Suprapubic skin (tissue), 4 donors: ENCODE measurements at places on chromosomes 12 and 14.

DNA sequence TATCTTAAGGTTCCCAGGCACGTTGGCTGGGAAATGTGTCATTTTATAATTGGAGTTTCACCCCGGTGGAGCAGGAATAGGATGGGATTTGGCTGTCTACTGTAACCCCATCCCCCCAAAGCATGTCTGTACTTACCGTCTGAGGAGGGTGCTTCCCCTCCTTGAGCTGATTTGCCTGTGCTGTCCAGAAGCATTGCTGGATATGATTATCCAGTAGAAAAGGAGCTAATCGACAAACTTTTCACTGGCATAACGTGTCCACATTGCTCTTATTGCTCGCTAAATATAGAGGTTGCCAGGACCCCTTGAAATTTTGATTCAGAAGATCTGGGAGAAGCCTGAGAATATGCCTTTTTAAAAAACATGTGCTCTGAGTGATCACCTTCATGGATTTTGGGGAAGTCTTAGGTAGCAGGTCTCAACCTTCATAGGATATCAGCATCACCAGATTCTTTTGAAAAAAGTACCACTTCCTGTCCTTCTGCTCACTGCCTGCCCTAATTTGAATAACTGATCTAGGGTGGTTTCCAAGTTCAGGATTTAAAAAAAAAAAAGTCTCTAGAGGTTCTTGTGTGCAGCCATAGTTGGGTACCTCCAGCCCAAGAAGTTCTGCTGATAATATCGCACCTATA lies 80.4 kb upstream of the KCNA1 start:
- H3K27me3 ChIP-seq: peaks cover 31% of the 10 kb centered on the region
- H3K36me3 ChIP-seq: no peaks in the 10 kb centered on the region
- no peak overlapping the region for H3K27ac ChIP-seq

GRCh38 chr12:47967461-47968321 lies 4.3 kb downstream of the TMEM106C start:
- no peak overlapping the region for H3K27ac ChIP-seq
- no peaks in the 10 kb centered on the region for H3K27me3 ChIP-seq
- no peak for DNase-seq
- no peak overlapping the region for H3K4me3 ChIP-seq
- peaks cover 8% of the 10 kb centered on the region for H3K36me3 ChIP-seq

- no peak overlapping the region for H3K27ac ChIP-seq
- H3K27me3 ChIP-seq: no peaks in the 10 kb centered on the region
- DNase-seq: no peak
- no peak overlapping the region for H3K4me3 ChIP-seq
Observed at GRCh38 chr14:61244009-61244408, 37.1 kb downstream of the TMEM30B start.

- no peaks in the 10 kb centered on the region for H3K36me3 ChIP-seq
- H3K27me3 ChIP-seq: no peaks in the 10 kb centered on the region
- H3K27ac ChIP-seq: no peak overlapping the region
- no peaks in the 10 kb centered on the region for H3K4me1 ChIP-seq
Observed at GRCh38 chr12:7951671-7952070, 15.7 kb upstream of the SLC2A3 start.

DNA sequence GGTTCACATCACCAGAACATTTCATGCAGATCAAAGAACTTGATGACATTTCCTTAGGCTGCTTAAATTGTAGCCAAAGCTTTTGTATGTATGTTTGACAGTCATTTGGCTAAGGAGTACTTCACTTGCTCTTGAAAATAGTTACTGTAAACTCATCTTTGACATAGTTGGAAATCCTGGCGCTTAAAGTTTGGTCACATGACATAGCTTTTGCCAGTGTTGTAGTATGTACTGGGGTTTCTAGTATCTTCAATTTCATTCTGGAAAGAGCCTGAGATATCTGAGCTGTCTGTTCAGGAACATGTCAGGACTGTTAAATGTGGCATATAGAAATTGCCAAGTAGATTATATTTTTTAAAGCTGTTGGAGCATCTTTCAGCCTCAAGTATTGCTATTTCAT lies 55.7 kb downstream of the WDR20 start:
- no peaks in the 10 kb centered on the region for H3K27me3 ChIP-seq
- H3K4me3 ChIP-seq: no peak overlapping the region

DNA sequence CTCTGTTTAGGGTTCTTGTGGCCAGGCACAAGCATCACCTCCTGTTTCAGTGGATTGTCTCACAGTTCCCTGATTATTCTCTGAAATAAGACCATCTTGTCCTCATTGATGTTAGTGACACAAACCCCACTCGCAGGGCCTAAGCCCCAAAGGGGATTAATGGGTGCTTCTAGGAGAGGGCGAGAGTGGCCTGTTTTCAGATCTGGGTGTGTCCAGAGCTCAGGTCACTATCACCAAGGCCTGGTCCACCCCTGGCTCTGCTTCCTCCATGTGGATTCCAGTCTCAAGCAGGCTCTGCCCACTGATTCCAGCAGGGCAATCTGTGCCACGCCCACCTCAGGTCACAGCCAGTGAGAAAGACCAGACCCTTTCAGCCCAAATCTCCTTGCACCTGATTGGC lies 361.9 kb downstream of the ADGRD1 start:
- no peaks in the 10 kb centered on the region for H3K36me3 ChIP-seq
- H3K27ac ChIP-seq: no peak overlapping the region
- H3K27me3 ChIP-seq: peaks cover 18% of the 10 kb centered on the region
- no peak overlapping the region for H3K4me3 ChIP-seq

- no peaks in the 10 kb centered on the region for H3K27me3 ChIP-seq
- H3K4me3 ChIP-seq: no peak overlapping the region
- H3K36me3 ChIP-seq: peaks cover 8% of the 10 kb centered on the region
- DNase-seq: no peak
- H3K4me1 ChIP-seq: peaks cover 6% of the 10 kb centered on the region
- H3K27ac ChIP-seq: no peak overlapping the region
Observed at GRCh38 chr12:105018776-105019175, 32.7 kb downstream of the NOPCHAP1 start.

DNA sequence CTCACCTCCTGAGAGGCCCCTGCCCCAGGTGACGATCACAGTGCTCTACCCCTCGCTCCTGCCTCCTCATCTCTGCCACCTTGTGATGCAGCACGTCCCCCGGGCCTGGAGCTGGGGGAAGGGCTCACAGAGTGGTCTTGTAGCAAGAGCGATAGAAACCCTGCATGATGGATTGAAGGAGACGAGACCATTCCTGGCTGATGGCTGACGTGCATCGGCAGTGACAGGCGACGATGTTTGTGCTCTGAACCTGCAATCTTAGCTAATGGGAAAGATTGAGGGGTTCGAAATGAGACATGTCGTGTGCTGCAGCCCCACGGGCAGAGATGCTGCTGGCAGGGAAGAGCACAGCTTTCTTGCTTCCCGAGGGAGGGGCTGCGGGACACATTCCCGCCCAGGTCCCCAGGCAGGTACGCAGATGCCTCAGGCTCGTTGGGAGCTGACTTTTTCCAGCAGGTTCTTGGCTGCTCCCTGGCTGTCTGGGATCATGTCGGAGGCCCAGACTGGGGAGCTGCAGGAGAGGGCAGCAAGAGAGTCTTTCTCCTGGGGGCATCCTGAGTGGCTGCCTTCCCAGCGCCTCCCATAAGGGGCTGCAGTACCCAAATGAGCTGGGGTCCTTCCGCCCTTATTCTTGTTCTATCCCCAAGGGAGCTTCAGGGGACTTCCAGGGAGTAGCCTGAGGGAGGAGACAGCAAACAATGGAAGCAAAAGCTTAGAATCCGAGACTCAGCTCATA lies 38.7 kb upstream of the GPATCH2L start:
- no peak for DNase-seq
- H3K27me3 ChIP-seq: peaks cover 15% of the 10 kb centered on the region
- H3K36me3 ChIP-seq: no peaks in the 10 kb centered on the region
- H3K4me3 ChIP-seq: no peak overlapping the region
- no peak overlapping the region for H3K27ac ChIP-seq

GRCh38 chr12:5059358-5059757 lies 15.7 kb downstream of the KCNA5 start:
- H3K27me3 ChIP-seq: peaks cover 7% of the 10 kb centered on the region
- H3K4me3 ChIP-seq: no peak overlapping the region
- no peaks in the 10 kb centered on the region for H3K36me3 ChIP-seq
- H3K27ac ChIP-seq: no peak overlapping the region
- DNase-seq: no peak

DNA sequence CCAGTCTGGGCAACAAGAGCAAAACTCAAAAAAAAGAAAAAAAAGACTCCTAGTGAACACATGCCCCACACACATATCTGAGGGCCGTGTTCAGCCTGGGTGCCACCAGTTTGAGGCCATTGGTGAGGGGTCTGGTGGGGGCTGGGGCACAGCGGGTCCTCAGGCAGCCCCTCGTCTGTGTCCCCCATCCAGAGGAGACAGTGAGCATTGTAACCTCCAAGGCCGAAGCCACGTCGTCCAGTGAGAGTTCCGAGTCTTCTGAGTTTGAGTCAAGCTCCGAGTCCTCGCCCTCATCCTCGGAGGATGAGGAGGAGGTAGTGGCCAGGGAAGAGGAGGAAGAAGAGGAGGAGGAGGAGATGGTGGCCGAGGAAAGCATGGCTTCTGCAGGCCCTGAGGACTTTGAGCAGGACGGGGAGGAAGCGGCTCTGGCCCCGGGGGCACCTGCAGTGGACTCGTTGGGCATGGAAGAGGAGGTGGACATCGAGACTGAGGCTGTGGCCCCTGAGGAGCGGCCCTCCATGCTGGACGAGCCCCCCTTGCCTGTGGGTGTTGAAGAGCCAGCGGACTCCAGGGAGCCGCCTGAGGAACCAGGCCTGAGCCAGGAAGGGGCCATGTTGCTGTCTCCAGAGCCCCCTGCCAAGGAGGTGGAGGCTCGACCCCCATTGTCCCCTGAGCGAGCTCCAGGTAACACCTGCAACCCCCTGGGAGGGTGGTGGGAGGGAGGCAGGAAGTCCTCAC lies 15.6 kb downstream of the SETD1B start:
- no peak for DNase-seq
- H3K4me3 ChIP-seq: no peak overlapping the region
- no peak overlapping the region for H3K27ac ChIP-seq
- H3K4me1 ChIP-seq: no peaks in the 10 kb centered on the region

DNA sequence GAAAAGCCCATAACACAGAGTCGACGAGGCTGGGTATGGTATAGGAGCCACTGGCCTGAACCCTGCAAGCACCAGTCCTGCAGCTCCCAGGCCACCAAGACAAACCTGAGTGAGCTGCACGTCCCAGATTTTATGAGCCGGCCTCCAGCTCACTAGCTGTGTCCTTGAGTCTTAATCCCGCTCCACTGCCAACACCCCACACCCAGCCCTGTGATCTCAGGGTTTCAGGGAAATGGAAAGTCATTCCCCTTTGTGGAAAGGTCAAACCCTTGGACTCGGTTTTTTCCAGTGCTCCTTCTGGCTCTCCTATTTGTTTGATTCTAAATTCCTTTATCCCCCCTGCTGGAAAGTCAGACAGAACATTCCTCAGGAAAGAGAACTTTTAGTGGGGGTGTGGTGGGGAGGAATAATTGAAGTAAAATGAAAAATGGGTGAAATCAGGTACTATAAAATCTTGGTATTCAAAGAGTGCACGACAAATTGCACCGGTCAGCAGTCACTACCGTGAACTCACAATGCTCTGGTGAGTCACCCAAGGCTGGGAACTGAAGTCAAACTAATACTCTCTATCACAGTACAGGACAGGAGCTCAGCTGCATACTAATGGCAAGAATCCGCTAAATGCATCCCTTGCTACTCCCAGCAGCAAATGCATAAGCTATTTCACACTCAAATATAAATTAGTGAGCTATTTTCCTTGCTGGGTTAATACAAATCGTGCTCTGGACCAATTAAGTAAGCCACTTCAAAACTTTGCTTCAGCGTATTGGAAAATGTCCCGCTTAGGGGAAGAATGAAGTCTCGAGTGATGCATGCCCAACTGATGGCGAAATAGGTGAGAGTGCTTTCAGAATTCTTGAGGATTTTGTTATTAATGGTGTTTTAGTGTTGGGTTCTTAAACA lies 9.0 kb downstream of the PITPNM2 start:
- peak overlapping the region; percentile 73 for H3K27ac ChIP-seq
- H3K4me3 ChIP-seq: no peak overlapping the region
- peak; percentile 79 for DNase-seq
- no peaks in the 10 kb centered on the region for H3K36me3 ChIP-seq
- no peaks in the 10 kb centered on the region for H3K27me3 ChIP-seq
- peaks cover 47% of the 10 kb centered on the region for H3K4me1 ChIP-seq

GRCh38 chr14:40909906-40910305 lies 696.8 kb upstream of the LRFN5 start:
- no peak for DNase-seq
- H3K36me3 ChIP-seq: no peaks in the 10 kb centered on the region
- H3K4me1 ChIP-seq: no peaks in the 10 kb centered on the region
- no peak overlapping the region for H3K27ac ChIP-seq
- no peaks in the 10 kb centered on the region for H3K27me3 ChIP-seq
